AG09319 (cell line): ENCODE measurements at places on chromosomes 4 and X.

- DNase-seq: no peak
These were observed 554.6 kb downstream of the NLGN4X start for GRCh38 chrX:5674036-5674435.

DNA sequence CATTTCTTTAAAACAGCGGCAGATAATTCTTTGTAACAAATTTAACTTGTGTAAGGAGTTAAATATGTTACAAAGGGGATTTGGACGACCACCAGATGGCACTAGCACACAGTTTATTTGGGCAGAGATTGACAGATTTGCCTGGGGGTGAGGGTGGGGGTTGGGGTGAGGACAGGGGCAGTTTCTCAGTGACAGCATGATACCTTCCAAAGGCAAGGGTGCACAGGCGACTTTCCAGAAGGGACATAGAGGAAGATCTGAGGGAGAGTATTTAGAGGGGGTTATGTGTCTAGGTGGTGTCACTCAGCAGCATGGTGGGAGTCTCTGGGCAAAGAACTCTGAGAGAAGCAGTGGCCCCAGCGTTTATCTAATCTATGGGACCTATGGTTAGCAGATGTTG, 9.6 kb upstream of the TMA16 start:
- peak; percentile 3 for DNase-seq

DNA sequence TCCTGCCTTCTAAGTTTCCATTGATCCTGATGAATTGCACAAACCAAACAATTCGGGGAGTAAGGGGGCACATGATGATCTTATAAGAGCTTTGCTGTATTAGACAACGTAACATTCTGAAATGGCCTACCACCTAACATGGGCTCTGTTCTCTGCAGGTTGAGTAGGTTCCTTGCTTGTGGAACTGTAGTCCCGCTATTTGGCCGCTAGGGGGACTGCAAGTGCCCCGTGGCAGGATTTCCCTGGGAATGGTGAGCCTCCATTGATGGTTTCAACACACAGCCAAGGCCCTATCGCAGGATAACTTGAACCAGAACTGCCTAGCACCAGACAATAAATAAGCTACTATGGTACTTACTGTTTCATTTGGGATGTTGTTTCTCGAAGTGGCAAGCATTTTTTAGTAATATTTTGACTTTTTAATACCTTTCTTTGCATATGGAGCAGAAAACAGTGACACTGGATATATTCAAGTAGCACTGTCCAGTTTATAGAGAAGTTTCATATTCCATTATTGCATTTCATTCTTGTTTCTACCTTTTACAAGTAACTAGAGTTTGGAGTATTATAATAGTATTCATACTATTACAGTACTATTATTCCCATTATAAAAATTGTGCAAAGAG, 11.9 kb downstream of the AR start:
- DNase-seq: no peak

GRCh38 chr4:39528061-39528465, 824 bp upstream of the UGDH start:
- peak; percentile 61 for DNase-seq

DNA sequence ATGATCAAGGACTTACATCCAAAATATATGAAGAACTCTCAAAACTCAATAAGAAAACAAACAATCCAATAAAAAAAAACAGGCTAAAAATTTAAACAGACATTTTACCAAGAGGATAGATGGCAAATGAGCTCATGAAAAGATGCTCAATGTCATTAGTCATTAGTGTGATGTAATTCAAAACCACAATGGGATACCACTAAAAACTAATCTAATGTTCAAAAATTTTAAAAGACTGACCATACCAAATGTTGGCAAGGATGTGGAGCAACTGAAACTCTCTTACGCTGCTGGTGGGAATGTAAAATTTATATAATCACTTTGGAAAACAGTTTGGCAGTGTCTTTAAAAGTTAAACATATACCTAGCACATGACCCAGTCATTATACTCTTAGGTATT, 43.7 kb downstream of the RPS6KA6 start:
- no peak for DNase-seq

GRCh38 chr4:80033581-80033980, 39.4 kb downstream of the ANTXR2 start:
- no peak for DNase-seq

DNA sequence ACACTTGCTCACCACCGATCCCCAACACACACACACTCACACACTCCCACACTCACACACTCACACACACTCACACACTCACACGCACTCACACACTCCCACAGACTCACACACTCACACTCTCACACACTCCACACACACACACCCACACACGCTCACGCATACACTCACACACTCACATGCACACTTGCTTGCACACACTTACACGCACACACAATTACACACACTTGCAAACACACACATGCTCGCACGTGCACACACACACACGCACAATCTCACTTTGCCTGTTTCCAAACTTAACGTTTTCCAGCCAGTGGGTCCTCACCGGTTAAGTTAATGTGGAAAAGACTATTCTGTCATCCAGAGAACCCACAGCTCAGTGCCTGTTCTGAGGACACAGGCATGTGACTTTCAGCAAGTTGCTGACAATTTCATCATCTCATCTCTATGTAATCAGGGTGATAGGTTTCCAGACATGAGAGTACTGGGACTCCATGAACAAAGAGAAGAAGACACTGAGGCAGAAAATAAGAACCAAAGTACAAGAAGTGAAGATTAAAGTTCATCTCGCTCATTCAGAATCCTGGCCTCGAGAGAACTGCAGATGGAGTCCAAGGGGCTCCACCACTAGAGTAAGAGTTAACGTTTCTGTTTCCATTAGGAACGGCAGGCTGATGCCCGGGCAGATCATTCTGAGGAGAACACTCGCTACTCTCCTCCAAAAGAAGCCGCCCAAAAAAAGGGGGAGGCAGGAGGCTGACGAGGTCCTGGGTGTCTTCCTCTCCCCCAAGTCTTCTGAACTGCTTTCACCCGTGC, 153.2 kb upstream of the FRG1 start:
- no peak for DNase-seq

GRCh38 chr4:6403400-6403685, 69.1 kb downstream of the PPP2R2C start:
- no peak for DNase-seq

DNA sequence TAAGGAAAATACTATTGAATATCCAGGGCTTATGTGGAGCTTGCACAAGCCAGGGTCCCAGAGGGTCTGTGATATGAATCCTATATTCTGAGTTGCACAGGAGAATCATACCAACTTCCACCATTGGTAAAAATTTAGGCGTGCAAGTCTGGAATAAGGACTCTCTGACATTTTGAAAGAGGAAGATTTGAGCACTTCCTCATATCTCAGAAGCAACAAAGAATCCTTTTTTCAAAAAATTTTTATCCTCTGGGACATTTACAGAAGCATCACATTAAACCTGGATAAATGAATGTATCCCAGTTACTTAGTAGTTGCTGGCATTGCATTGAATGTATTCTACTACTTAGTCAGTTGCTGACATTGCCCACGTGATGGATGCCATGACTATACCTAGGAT, 24.2 kb upstream of the CAMK2D start:
- no peak for DNase-seq

DNA sequence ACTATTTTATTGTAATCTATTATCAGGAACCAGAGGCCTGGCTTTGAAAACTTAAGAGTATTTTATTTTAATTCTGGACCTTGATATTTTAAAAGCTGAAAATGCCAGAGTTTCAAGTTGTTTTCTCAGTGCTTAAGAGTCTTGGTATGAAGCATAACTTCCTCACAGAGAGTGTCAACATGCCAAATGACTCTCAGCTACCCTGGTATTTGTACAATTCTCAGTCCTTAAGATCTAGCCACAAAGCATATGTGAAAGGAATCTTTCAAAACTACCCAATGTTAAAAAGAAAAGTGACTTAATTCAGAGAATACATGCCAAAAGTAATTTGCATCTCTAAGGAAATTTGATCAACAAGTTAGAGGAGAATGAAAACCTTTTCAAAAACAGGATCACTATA, 171.9 kb downstream of the DKK2 start:
- no peak for DNase-seq

- DNase-seq: no peak
These were observed 36.8 kb upstream of the ARSD start for GRCh38 chrX:2965965-2966364.

GRCh38 chr4:2441393-2442174, 22.8 kb downstream of the CFAP99 start:
- DNase-seq: no peak

- DNase-seq: no peak
These were observed 12.3 kb downstream of the PGRMC2 start for GRCh38 chr4:128275346-128275745.

- DNase-seq: no peak
These were observed 27.4 kb upstream of the SOD3 start for GRCh38 chr4:24768006-24768405.

DNA sequence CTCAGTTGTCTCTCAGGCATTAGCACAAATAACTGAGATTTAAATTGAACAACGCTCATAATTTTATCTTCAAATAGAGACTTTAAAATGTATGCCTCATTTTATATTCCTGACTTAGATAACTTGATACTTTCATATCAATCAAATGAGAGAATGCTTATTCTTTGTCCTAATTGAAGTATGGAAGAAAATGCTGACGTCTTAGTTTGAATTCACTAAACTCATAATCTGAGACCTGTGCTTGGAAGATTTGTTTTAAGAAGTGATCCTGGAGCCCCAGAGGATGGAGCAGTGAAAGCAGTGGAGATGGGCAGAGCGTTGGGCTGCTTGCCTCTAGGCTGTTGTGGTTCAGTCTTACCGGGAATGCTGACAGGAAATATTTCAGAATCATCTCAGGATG, 76.1 kb downstream of the ZNF518B start:
- DNase-seq: no peak

- DNase-seq: no peak
These were observed 117.7 kb upstream of the PNPLA4 start for GRCh38 chrX:8044947-8045346.

- no peak for DNase-seq
These were observed 26.4 kb downstream of the NIPAL1 start for GRCh38 chr4:48042979-48043461.

DNA sequence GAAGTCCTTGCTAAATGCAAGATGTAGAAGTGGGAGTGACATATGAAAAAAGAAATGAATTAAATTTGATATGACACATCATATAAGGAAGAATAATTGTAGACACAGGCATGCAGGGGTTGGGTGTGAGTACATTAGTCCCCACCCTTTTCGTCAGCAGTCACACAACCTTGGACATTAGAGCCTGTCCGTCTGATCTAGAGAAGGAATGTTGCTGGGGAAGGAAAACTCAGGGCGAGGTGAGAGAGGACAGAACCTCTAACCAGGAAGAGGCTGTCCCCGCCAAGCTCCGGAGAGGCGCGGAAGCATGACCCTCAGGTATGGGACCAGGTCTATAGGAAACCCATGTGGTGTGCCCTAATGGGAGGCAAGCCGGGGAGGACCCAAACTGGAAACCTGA, 102.1 kb downstream of the RELL1 start:
- no peak for DNase-seq

DNA sequence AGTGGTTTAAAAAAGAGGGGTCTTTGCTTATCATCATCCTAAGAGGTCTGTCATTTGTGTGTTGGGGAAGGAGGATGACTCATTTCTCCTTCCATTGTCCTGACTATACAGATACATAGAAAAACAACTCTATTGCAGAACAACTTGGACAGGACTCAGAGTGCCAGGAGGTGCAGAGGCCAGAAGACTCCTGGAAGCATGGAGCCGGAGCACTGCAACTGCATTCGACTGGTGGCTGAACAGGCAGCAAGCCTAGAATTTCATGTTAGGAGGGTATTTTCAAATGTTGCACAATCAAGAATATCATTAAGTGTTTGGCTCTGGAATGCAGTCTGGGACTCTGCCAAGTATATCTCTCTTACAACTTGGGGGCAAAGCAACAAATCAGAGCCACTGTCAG, 35.0 kb upstream of the MAML3 start:
- peak; percentile 30 for DNase-seq

DNA sequence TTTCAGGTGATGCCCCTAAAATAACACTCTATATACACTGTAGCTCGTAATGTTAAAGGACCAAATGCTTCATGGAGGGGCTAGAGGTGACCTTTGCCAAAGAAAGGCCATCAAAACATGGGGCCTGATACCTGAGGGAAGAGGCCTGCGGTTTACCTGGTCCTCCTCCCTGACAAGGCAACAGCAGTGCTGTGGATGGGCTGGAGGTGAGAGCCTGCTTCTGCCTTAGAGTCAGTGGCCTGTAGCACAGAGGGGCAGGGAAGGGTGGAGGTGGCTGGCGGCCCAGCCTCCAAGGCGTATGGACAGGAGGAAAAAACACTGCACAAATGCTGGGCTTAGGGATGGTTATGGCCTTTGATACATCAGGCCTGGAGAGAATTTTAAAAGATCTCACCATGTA, 137.8 kb upstream of the USP38 start:
- no peak for DNase-seq

DNA sequence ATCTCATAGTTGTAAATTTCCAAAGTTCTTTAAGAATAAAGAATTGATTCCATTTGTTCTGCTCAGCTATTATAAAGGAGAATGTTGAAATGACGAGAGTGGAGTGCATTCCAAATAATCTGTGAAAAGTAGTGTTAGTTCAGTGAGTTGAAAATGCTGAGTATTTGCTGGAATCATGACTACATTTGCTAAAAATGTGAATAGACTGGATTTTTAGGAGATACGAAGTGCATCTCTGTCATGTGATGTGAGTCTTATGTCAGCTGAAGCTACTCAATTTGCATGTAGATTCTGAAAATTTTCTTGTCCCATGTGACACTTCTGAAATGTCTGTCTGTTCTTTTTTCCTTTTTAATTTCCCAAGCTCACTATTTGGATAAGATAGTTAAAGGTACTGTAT, 206.0 kb downstream of the DCTD start:
- DNase-seq: no peak

DNA sequence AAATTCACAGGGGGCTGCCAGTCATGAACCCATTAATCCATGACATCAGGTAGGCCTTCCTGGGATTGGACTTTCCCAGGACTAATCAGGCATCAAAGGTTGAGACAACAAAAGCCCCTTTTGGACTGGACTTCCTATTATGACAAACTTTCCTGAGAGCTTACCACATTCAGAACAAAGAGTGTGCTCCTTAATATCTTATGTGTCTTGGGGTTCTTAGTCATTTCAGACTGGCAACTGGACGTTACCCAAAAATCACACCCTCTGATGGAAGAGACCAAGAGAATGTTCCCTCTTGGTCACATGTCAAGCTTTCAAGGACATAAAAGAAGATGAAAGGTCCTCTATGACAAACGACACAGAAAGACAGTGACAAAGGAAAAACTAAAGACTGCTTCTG, 31.6 kb upstream of the PPP1R2C start:
- DNase-seq: no peak

DNA sequence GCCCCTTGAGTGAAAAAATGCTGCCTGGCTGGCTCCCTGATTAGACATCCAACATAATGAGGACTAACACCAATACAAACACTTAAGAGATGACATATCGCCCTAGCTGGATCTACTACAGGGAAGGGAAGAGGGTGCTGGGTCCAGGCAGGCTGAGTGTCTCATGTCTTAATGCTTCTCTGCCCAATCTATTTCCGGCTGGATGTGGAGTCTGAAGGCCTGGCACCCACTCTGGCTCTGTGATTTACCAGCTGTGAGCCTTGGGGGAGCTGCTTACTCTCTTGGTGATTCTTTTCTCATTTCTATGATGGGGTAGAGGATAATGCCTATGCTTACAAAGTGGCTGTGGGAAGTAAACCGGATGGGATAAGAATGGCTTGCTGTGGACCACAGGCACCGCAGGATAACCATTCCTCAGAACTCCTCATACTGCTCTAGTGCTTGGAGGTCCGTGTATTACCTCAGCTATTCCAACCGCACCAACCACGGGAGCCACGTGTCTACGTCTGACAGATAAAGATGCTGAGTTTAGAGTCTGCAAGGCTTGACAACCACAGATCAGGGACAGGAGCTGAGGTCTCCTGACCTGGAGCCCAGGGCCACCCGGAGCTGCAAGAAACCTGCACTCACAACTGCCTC, 161.7 kb downstream of the AFAP1 start:
- no peak for DNase-seq
